T-helper 1 cell (primary cell): ENCODE measurements at places on chromosomes 2 and 18.

DNA sequence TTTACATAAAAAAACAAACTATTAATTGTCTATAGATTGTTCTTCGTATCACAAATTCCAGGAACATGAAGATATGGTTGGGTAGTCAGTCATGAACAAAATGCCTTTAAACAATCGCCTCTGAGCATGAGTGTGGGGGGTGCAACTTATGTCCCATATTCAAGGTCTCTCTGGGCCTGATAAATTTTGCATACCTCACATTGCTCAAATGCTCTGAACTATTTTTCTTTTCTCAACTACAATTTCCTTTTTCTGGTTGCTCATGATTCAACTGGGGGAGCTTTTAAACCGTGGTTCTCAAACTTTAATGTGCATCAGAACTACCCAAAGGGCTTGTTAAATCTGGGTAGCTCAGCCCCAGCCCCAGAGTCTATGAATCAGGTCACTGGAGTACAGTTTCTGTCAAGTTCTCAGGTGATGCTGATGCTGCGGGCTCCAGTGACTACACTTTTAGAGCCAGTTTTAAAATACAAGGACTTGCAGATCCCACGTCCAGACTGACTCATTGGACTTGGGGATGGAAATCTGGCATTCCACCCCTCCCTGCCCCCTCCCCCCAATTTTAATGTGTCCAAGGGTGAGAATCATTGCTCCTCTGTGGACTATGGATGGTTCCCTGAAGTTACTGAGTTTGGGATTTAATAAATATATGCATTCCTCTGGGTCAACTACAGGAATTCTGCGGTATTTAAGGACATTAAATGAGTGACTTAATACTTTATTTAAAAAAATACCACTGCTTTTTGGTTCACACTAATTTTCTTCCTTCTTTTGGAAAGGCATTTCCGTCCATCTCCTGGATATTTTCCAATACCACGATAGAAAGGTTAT lies 1.5 kb upstream of the GPD2 start:
- no peak for DNase-seq

GRCh38 chr2:70141902-70142589 lies 48.8 kb downstream of the C2orf42 start:
- no peak for DNase-seq

GRCh38 chr2:172103471-172104272 lies 972 bp upstream of the DLX2 start:
- DNase-seq, result no peak

DNA sequence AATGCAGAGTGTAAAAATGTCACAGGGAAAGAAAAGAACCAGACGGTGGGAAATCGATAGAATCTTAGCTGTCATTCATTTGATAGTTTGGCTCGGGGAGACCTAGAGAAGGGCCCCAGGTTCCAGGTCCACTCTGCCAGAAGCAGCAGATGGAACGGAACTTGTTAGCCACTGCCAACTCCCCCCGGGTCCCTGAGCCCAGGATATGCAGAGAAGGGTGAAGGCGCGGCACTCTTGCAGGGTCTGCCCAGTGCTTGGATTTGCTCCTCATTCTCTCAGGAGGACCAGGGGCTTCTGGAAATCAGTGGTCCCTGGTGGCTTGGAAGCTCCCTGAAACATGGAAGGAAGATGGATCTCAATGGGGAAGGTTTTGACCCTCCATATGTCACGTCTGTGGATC lies 11.6 kb upstream of the XDH start:
- DNase-seq, result no peak

DNA sequence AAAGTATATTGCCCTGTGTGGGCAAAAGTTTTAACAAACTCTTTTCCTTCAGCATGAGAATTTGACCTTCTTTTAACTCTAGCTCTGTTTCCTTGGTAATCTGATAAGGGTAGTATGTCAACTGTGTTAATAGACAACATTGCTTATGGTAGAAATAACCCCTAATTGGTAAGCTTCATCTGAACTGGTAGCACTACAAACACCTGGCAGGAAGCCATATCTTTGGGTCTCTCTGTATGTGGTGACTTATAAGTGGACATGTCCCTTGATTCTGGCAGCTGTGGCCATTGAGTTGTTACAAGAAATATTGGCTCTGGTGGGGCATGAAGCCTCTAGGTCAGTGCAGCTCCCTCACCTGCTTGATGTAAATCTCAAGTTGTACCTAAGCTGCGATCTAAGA lies 46.9 kb downstream of the MBD5 start:
- DNase-seq, result no peak

- no peak for DNase-seq
Observed at GRCh38 chr2:21392649-21393048, 268.9 kb downstream of the TDRD15 start.

GRCh38 chr2:43559391-43560230 lies 36.2 kb downstream of the THADA start:
- no peak for DNase-seq

GRCh38 chr2:233429175-233429897 lies 75.0 kb downstream of the DGKD start:
- DNase-seq, result no peak

- no peak for DNase-seq
Observed at GRCh38 chr2:156999661-157000060, 257.8 kb upstream of the GALNT5 start.

DNA sequence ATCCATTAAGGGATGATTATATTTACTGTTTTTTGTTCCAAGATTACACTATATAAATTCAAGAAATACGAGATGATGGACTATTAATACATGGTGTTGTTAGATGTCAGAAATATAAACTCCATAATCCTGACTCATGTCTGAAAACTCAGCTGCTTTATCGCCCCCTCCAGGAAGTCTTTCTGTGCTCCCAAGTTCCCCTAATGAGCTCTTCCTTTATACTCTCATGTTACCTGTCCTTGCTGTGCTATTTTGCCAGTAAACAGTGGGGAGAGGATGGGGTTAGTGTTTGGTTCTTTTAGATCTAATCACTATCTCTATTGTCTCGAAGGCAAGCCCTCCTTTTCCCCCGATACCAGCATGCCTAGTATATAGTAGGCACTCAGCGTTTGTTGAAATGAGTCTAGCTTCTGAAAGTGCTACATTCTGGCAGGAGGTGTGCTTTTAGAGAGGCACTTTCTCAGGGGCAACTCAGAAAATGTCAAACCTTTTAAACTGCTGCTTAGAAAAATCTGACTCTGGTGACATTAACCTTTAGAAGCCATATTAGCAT lies 21.4 kb upstream of the BARD1 start:
- no peak for DNase-seq

- no peak for DNase-seq
Observed at GRCh38 chr2:137847443-137847842, 116.8 kb upstream of the HNMT start.

DNA sequence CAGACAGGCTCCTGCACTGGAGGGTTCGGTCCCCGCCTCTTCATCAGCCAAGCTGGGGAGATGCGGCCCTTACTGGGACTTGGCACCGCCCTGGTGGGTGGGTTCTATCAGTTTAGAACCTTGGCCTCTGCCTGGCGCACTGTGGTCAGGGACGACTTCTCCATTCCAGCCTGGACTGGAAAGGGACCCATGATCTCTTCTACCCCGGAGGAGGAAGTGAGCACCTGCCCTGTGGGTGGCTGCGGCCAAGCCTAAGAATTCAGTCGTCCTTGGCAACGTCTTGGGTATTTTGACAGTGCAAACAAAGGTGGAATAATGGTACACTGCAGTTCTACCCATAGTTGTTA lies 106.9 kb upstream of the CD302 start:
- no peak for DNase-seq

DNA sequence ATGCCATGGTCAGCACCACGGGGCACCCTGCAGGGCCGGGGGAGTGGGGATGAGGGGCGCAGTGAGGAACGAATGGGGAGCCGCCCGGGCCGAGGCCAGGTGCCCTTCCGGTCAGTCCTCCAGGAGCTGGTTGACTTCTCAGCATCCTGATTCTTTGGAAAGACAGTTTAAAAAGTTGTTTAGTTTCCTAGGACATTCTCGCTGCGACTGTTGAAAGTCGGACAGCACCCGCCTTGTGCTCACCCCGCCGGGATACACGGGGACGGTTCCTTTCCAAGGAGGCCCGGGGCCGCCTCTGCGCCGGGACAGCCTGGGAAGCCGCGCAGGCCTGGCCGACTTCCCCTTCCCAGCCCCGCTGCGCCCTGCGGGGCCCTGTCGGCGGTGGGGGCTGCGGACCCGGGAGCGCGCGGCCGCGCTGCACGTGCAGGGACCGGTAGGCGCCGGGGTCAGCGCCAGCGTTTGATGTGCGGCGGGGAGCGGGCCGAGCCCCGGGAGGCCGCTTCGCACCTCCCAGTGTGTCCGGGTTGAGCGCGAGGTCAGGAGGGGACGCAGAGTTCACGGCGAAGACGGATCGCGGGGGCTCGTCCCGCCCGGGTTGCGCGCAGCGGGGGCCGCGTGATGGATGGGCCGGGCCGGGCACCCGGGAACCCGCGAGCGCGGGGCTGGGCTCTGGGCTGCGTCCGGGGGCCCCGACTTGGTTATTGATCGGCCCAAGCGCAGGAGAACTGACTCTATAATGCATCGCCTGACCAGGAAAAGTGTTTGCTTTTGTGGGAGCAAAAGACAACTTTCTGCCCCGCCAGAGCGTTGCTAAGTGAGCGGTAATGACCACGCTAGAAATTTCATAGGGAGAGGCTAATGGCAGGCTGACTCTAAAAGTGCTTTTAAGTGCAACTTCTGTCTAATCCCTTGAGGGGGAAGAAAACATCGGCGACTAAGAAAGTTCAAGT lies 28.0 kb upstream of the SMIM21 start:
- DNase-seq, result no peak

- DNase-seq, result no peak
Observed at GRCh38 chr2:219362524-219363164, 25.1 kb downstream of the DNPEP start.
